AG04450 (cell line): ENCODE measurements at places on chromosomes 2 and 18.
A peak's percentile ranks its signal among the peaks of the same experiment; 100 is the strongest.

GRCh38 chr2:224268441-224268840 lies 133.5 kb downstream of the FAM124B start:
- peak; percentile 77 for DNase-seq

DNA sequence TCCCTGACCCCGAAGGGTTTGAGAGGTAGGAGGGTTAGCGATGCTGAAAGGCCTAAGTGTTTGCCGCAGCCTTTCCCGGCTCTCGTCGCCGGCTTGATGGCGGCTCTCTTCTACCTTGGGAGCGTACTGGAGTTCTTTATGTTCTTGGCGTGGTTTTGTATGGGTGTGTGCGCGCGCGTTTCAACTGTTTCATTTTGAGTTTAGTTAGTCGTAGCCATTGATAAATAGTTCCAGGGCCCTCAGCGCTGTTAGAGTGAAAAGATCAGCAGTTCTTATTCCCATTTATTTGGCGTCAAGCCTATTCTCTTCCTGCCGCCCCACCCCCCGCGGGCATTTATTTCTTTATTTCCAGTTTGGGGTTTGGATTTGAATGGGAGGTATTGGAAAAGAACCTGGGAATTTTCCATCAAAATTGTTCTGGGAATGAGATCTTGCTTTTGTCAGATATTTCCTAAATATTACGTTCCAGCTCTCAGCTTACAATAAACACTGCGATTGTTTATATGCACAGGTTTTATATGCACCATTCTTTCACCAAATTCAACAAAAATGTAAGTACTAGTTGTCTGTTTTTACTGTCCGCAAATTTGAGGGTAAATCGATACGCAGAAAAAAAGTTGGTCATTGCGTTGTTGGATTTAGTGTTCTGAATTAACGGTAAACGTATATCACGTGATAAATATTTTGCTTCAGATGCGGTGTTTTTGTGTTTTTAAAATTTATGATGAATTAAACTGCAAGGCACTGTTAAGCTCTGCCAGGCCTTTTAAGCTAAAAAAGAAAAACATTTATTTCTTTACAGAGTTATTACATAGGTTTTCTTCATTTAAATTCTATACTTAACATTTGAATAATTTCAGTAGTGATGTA lies 954 bp downstream of the CCNT2 start:
- no peak for DNase-seq

- no peak for DNase-seq
These were observed 21.0 kb upstream of the PTMA start for GRCh38 chr2:231687133-231687852.

DNA sequence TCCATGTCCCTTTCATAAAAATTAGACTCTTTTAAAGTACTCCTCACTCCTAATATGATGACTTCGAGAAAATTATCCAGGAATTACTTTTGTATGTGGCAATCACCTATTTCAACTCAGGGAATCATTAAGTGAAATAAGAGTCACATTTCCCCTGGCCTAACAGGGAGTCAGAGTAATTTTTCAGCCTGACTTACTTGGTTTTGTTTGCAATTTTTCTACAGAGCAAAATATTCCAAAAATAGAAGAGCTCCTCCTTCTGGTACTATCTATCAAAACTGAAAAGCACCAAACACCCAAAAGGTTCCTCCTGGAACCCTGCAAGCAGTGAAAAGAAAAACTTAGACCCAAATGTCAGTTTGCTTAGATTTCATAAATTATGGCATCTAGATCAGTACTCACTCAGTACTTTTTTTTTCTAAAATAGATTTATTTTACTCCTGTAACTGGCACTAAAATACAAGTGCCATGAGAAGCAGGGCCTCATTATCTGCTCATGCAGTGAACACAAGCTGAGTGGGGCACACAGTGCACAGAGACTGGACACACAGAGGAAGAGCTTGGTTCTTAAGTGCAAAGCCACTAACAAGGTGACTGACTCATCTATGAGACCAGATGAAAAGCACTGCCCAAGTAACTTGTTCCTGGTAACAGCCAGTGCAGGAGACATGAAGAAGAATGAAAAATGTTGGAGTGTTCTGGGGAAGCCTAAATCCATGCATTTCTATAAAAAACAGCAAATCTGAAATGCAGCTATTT lies 28.7 kb downstream of the ACAA2 start:
- no peak for DNase-seq

- DNase-seq = no peak
These were observed 86.5 kb downstream of the CDCA7 start for GRCh38 chr2:173441222-173441621.

- no peak for DNase-seq
These were observed 54.5 kb upstream of the TGIF1 start for GRCh38 chr18:3395466-3395865.
